Stimulated activated CD8-positive, alpha-beta memory T cell treated with anti-CD3 and anti-CD28 coated beads, Interleukin-7, amount 100 ng/mL, for 4 hours (primary cell): ENCODE measurements at places on chromosomes 2 and 18.

- DNase-seq = no peak
Measured at GRCh38 chr2:217799563-217800432, 203.0 kb downstream of the TNS1 start.

- no peak for DNase-seq
Measured at GRCh38 chr2:170152421-170152820, 25.5 kb upstream of the MYO3B start.

DNA sequence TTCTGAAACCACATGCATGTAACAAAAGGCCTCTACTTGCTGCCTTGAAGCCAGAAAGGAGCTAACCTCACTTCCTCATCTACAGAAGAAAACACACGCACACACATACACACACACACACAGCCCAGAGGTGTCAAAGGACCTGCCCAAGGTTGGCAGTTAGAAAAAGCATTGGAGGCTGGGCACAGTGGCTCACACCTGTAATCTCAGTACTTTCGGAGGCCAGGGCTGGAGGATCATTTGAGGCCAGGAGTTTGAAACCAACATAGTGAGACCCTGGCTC lies 125.9 kb upstream of the RNF152 start:
- no peak for DNase-seq

- no peak for DNase-seq
Measured at GRCh38 chr18:49628881-49629795, 67.3 kb downstream of the LIPG start.

GRCh38 chr2:205524656-205525055 lies 157.6 kb upstream of the NRP2 start:
- no peak for DNase-seq

DNA sequence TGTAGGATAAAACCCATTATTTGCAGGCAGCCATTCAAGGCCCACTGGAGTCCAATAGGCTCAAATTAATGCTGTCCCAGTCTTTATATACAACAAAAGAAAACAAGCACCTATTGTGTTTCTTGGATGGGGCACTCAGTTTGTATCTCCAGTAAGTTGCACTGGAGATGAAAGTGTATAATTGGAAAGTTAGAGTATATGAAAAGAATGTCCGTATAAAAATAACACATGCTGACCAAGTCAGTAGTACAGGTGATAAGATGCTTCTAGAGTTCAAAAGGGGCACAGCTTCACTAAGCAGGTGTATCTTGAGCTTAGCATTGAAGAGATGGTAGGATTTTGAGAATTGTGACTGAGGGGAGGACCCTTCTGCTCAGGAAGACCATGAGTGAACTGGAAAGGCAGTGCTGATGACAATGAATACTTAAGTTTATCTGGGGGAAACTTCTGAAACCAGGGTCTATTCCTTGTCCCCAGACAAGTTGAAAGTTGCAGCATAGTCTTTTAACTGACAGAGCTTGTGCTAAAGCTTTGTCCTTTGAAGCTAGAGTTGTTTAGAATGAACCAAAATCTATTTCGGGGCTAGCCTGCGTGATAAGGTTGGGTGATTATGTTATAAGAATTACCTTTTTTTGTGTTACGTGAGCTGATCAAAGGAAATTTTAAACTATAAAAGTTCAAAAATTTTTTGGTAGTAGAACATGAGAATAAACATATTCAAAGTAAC lies 15.2 kb downstream of the LCLAT1 start:
- no peak for DNase-seq
